ENCODE measurements at places on chromosomes 4 and X. TPM values are rescaled to one million over a fixed set of nuclear protein-coding genes. Genes with fewer than 3 reads are reported as not detected.

The H2BW1 gene
- not detected for total RNA-seq

- H3K36me3 ChIP-seq: no peaks in the 10 kb centered on the region
- no peak overlapping the region for H3K27ac ChIP-seq
- no peaks in the 10 kb centered on the region for H3K27me3 ChIP-seq
- DNase-seq: no peak
These were observed 276.5 kb downstream of the PPP4R3C start for GRCh38 chrX:27186671-27187070.

DNA sequence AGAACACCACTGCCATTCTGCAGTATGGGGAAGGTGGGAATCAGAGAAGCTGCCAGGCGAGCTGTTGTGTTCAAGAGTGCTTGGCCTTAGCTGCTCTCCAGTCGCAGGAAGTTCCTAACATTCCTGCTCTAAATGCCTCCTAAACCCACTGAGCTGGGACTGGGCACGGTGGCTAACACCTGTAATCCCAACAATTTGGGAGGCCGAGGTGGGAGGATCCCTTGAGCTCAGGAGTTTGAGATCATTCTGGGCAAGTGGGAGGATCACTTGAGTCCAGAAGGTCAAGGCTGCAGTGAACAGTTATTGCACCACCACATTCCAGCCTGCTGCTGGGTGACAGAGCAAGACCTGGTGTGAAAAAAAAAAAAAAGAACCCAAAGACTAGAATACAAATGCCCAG, 690.3 kb upstream of the FAM241A start:
- H3K4me1 ChIP-seq: no peaks in the 10 kb centered on the region
- no peak overlapping the region for H3K4me3 ChIP-seq
- DNase-seq: no peak
- H3K27ac ChIP-seq: no peak overlapping the region
- no peaks in the 10 kb centered on the region for H3K27me3 ChIP-seq

GRCh38 chr4:120466429-120466828, 399.8 kb upstream of the MAD2L1 start:
- no peak overlapping the region for H3K27ac ChIP-seq
- H3K36me3 ChIP-seq: no peaks in the 10 kb centered on the region
- H3K4me1 ChIP-seq: no peaks in the 10 kb centered on the region
- no peaks in the 10 kb centered on the region for H3K27me3 ChIP-seq

DNA sequence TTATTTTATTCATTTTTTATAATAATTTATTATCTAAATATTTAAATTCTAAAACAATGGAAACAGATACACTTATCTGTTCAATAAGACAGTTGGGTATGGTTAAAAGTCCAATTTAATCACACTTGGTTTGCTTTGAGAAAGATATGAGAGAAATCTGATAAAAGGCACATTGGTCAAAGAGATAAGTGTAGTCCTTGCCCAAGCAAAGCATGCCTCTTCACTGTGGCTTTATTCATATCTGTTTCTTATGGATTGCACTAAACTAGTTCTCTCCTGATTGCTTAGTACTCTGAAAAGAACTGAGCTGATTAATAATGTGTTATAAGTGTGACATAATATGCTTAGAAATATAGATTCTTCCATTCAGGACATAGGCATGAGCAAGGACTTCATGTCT, 39.8 kb downstream of the CXCL1 start:
- DNase-seq: no peak
- no peak overlapping the region for H3K4me3 ChIP-seq
- H3K27ac ChIP-seq: no peak overlapping the region
- H3K27me3 ChIP-seq: no peaks in the 10 kb centered on the region
- no peaks in the 10 kb centered on the region for H3K36me3 ChIP-seq
